ENCODE measurements at places on chromosomes 3 and 15.

GRCh38 chr15:82910721-82911120 is 41.8 kb downstream of the HOMER2 start:
- DNase-seq, result no peak

- DNase-seq, result no peak
Observed at GRCh38 chr3:15299036-15299435, 33.4 kb downstream of the SH3BP5 start.

DNA sequence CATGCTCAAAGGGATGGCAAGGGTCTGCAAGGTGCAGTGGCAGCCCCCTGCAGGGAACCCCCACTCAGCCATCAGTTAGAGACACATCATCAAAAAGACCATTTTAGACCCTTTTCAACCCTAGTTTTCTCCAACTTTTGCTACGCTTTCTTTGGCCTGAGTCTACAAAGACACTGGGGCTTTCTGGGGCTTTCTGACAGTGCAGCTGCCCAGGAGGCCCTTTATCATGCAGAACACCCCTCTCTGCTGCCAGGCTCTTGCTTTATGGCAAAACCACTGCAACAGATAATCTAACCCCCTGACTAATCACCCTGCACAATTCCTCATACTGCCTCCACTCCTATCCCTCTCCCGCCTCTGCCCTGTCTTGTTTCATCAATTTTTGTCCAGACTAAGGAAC is 2.4 kb downstream of the NMNAT3 start:
- no peak for DNase-seq

DNA sequence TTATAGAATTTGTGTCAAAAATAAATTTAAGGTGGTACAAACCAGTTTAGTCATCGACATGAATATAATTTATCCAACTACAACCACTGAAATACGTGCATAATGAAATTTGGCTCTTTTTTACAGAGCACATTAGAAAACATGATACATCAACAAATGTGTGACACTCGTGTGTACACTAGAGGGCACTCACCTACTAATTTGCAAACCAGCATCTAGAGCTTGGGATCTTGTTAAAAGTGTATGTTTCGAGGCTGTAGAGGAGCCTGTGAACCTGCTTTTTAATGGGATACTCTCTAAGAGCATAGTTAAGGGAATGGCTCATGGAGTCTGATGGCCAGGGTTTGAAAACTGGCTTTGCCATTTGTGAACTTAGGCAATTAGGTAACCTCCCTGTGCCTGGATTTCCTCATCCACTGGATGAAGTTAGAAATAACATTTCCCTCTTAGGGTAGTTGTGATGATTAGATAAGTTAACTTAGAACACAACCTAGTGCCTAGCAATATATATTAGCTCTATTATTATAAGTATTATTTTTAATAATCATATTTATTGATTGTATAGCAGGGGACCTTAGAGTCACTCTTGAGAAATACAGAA is 8.8 kb upstream of the CPOX start:
- DNase-seq, result peak; percentile 55

- DNase-seq, result no peak
Observed at GRCh38 chr15:41656188-41656587, 4.0 kb upstream of the MGA start.

DNA sequence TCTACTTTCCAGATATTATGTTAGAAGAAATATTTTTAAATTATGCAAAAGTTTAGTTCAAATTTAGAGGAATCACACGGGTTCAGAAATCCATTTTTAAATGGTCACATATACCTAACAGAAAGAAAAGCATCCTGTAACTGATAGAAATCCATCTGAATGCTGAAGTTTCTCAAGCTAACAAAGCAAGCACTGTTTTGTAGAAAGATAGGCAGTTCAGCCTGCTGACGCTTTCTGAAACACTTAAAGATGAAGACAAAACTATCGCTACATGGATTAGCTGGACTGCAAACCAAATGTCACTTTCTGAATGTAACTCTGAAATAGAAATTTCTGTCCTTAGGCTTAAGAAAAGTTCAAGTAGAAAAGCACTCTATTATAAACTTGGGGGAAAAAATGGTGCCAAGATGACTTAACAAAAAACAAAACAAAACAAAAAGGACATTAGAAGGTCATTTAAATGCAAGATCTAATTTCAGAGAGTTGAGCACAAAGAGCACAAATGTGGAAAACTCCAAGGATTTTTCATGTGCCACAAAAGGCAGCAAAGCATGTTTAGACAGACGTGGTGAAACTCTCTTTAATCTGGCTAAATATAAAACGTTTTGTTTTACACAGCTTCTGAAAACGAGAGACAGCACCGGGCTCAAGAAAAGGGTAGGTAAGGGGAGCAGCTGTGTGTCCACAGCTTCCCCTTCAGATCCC is 1.2 kb downstream of the PLOD2 start:
- DNase-seq, result no peak

DNA sequence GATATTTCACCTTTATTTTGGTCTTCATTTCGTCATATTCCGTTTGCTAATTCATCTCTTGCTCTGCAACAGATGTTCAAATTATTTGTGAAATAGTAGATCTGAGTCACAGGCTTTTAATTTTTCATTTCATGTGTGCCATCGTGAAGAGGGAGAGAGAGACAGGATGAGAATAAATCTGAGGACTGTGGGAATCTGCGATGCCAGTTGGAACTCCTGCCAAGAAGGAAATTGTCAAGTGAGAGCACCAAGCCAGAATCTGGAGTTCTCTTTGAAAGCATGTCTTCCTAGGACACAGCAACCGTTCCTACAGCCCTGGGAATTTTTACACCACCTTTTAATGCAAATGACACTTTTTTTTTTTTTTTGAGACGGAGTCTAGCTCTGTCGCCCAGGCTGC is 48.8 kb downstream of the NSMCE3 start:
- no peak for DNase-seq

GRCh38 chr3:36653095-36653494 is 111.3 kb downstream of the DCLK3 start:
- no peak for DNase-seq

DNA sequence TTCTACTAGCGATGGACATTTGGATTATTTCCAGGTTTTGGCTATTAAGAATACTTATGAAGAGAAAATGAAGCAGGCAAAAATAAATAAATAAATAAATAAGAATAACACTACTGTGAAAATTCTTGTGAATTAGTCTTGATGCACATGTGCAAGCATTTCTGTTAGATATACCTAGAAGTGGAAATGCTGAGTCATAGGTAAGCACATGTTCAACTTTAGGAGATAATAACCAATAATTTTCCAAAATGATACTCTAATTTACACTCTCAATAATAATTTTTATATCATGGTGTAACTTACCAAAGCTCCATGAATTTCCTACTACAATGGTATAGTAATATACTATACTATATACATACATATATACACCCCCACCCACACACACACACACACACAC is 23.4 kb downstream of the EMC4 start:
- DNase-seq, result no peak

GRCh38 chr3:28348629-28349468 is at the start of the genes AZI2 and ZCWPW2:
TSS of gene AZI2 (minus strand) at chr3:28348824. CDS start at chr3:28340617, 8,207 bp downstream.
TSS of gene ZCWPW2 (plus strand) at chr3:28348721. CDS start at chr3:28413069, 64,348 bp downstream.
- peak; percentile 74 for DNase-seq

- DNase-seq, result no peak
Observed at GRCh38 chr3:46536758-46537157, 29.3 kb downstream of the LRRC2 start.

GRCh38 chr3:111989061-111989678 is 9.6 kb upstream of the TAGLN3 start:
- DNase-seq, result no peak

Data from GM12878 (cell line).